Thyroid gland (tissue), 4 donors: ENCODE measurements at places on chromosomes 7 and 10.
A peak's percentile ranks its signal among the peaks of the same experiment; 100 is the strongest.

DNA sequence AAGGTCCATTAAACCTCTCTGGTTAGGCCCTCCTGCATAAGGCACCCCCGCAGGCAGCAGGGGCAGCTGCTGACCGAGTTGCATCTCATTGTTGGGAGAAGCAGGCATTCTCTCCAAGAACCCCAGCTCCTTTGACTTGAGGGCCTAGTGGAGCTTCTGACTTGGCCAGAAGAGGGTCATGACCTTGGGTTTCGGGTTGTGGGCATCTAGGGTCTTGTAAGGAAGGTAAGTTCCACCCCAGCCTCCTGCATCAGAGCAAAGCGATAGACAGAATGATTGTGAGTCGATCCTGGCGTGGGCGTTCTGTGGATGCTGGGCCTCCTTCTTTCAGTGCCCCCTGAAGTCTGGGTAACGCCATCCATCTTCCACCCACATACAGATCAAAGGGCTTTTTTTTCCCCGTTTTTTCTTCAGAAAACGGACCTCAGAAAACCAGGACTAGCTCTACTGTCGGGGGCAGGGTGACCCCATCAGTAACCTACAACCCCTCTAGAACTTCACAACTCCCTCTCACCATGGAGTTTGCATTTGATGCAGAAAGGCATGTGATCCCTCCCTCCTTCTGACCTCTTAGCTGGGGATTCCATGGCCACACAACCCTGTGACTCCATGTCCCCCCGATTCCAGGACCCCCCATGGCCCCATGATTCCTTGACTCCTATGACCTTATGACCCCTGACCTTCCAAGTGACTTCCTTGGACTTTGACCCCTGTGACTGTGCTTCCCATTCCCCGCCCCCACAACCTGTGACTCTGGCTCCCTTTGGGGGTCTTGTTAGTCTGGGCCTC is 3.0 kb downstream of the SEMA4G start:
- no peak for DNase-seq

GRCh38 chr10:132364594-132364970 is 32.4 kb upstream of the PWWP2B start:
- DNase-seq: no peak

DNA sequence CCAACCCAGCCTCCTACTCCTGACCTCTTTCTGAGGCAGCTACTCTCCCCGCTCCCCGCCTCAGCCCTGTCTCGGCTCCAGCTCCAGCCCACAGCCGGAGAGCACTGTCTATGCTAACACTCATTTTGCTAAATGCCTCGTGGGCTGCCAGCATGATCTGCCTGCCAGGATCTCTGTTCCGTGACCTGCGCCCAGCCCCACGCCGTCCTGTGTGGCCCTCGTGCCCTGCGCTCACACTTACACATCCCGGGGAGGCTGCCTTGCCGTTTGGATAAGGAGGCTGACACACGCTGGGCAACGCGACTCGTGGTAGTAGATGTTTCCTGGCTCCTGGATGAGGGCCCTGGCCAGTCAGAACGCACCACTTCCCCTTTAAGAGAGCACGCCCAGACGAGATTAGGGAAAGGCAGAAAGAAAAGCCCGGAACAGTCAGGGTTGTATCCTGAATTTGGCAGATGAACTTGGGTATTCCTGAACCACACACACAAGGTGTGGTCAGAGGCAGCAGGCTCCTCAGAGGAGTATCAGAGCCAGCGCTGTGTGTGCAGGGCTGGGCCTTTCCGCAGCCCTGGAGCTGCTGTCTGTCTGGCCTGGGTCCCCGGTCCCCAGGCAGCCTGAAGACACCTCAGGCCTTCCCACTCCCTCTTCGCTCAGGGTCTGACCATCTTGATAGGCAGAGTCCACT is 97.7 kb upstream of the EFCAB10 start:
- peak; percentile 94 for DNase-seq

DNA sequence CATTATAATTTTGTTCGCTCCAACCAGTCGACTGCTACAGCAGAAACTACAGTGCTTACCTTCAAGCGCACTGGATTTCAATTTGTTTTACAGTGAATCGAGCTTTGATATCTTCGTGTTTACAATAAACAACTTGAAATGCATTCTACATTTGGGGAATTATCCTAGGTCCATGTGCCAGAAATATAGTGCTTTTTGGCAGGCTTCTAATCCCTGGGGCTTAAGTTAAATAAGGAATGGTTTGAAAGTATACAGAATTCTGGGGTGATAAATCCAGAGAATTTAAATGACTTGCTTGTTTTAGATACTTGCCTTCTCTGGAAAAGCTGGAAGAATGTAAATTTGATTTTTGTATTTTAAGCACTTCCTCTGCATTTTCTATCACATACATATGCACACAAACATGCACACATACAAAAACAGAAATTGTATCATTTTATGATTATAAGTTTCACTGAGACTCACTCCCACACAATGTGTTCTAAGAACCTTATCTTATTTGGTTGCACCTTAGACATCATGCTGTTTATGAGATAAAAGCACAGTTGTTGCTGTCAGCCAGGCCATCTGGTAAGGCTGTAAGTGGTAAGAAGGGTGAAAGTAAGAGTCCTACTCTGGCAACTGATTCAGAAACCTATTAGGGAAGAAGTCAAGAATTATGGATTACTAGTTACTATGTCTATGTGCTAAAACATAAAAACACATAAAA is 347.2 kb upstream of the KCND2 start:
- no peak for DNase-seq
